ENCODE measurements at places on chromosomes 7 and 10.
A peak's percentile ranks its signal among the peaks of the same experiment; 100 is the strongest.

- no peak for DNase-seq
Measured at GRCh38 chr7:142817506-142817905, 37.4 kb upstream of the EPHB6 start.

DNA sequence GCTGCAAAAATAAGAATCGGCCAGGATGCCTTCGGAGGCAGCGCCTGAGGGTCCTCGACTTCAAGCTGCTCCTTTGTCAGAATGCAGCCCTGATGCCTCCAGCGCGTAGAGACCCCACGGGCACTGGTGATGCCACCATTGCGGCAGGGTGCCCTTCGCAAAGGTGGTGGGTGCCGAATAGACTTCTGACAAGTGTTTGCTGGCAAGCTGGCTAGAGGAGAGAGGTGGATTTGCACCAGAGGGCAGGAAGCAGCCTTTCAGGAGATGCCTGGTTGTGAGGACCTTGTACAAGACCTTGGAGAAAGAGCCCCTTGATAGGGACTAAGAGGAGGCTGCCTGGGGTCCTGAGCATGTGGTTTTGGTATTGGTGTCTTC, 103.2 kb upstream of the PPIF start:
- peak; percentile 38 for DNase-seq

DNA sequence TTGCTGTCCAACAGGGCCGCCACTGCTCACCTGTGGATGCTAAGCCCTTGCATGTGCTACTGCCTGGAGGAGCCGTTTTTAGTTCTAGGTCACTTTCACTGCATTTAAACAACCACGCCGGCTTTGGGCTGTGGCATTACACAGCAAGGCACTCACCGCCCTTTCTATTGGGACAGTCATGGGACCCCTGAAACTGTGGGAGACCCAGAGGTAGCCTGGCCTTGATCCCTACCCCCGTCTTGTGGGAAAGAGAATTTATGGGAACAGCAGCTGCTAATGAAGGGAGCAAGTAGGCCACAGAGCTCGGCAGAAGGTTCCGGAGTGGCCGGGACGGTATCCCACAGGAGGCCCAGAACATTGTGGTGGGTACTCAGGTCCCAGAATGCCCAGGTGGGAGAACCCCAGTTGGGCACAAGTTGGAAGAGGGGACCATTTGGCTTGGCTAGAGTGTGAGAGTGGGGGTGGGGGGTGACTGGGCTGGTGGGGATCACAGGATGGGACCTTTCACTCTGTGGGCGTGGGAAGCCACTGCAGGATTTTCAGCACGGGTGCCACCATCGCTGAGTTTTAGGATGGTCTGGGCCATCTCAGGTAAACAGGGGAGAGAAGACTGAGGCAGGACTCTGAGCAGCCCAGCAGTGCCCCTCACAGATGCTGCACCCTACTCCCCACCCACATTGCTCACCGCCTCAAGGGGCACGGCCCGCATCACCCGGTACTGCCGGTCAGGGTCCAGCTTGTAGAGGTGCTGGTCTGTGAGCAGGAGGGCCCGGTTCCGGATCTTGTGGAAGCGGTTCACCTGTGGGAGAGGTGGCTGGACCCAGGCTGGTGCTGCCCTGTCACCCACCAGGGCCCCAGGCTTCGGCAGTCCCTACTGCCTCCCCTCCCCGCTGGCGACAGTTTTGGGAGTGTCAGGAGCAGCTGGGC, 15.2 kb downstream of the MYO1G start:
- no peak for DNase-seq

DNA sequence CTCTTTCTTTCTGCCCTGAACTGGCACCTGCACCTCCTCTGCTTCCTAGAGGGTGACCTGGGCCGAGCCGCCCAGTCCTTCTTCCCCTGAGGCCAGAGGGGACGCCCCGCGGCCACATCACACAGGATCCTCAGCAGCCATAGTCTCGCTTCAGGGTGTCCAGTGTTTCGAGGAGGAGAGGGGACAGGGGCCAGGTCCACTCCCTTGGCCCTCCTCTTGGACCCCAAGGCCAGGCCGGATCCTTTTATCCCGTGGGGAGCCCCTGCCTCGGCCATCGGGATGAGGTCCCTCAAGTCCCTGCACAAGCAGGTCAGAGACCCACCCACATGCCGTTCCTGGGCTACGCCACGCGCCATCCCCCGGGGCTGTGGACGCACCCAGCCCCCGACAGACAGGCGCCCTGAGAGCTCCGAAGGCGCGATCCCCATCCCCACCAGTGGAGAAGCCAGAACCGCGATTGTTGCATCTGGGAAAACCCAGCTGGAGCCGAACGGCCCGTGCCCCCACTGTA, 3.6 kb downstream of the BHLHA15 start:
- peak; percentile 27 for DNase-seq

DNA sequence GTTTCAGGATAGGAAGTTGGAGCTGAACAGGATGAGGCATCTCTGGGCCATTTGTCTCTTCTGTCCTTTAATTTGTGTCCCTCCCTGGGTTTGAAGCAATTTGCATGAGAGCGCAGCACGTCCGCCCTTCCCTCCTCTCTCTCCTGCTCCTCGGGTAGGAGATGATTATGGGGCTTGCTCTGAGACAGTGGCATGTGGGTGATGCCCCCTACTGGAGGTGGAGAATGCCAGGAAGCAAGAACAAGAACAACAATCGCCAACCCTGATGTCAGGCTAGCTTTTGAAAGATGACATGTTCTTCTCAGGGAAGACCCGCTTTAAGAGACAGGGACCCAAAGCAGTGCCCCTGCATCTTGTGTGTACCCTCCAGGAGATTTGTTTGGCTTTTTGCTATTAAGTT, 63.9 kb upstream of the LOXL4 start:
- no peak for DNase-seq

DNA sequence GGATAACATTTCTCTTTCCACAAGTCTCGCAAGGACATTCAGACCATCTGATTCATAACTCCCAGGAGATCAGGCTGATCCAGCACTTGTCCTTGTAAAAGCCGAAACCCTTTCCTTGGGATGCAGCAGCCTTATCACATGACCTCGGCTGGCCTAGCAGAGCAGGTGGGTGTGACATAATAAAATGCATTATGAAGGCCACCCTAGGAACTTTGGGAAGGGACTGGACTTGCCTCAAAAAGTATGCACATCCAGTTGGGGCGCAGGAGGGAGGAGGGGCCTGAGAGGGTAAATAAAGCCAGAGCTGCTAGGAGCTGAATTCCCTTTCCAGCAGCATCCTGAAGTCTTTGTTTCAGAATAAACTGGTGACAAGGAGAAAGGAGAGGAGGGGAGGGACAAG, 260.8 kb downstream of the SNX13 start:
- no peak for DNase-seq

DNA sequence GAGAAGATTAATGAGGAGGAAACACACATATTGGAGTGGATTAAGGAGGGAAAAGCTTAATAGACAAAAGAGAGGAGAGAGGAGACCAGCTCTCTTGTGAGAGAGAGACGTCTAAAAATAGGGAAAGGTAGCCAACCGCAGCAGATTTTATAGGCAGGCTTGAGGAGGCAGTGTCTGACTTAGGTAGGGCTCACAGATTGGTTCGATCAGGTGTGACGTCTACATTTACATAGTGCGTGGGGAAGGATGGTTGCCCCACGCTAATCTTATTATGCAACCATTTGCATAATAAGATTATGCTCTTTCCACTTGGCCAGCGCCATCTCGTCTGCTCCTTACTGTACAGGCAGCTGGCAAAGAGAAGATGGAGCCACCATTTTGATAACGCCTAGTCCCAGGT, 122.0 kb downstream of the MARCHF5 start:
- no peak for DNase-seq

- no peak for DNase-seq
Measured at GRCh38 chr7:45171946-45172345, 14.4 kb downstream of the RAMP3 start.

DNA sequence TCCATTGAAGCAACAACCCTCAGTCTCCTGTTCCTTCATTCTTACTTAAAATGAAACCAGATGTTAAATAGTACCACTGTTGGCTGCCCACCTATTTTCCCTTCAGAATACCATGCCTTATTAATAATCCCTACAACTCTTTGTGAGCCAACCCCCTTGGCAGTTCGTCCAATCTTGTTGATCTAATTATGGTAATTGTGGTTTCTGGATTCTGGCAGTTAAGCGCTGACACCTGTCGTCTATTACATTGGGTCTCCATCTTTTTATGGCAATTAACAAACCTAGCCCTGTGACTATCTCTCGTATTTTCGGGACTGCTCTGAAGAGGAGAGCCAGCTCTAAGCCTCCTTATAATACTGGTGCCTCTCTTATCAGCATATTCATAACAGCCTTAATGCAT, 432.0 kb downstream of the ATRNL1 start:
- DNase-seq, result no peak

DNA sequence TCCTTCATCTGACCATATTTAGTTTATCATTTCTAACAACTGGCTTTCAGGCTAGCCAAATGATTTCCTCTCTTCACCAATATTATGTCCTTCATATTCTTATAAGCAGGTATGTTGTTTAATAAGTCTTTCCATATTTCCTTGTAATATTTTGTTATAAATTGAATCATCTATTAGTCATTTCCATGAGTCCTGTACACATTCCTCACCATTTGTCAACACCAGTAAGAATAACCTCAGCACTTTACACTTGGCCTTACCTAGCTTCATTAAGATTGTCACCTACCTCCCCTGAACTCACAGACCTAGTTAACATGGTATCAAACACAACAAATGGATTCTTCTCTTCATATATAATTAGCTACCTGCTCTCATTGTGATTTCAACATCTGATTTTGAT, 282.3 kb downstream of the SEMA3D start:
- no peak for DNase-seq

- no peak for DNase-seq
Measured at GRCh38 chr7:110809832-110810231, 281.1 kb upstream of the LRRN3 start.

DNA sequence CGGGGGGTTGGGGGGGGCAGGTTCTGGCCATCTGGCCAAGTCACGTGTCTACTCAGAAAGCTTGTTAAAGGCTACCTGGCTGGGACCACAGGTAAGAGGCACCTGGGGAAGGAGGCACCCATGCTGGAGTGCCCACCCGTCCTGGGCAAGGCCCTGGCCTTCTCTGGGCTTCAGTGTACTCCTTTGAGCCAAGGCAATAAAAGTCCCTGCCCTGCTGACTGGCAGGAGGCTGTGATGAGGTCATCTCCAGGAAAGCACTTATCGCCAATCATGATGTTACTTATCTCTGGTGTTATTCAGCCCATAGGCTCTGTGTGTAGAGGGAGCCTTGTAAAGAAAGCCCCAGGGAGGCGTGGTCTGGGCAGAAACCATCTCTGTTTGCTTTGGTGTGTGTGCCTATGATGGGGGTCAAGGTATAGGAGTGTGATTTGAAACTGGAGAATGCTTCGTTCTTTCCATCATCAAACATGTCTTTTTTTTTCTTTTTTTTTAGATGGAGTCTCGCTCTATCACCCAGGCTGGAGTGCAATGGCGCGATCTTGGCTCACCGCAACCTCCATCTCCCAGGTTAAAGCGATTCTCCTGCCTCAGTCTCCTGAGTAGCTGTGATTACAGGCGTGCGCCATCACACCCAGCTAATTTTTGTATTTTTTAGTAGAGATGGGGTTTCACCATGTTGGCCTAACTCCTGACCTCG, 2.5 kb upstream of the CLDN4 start:
- DNase-seq, result peak; percentile 96

DNA sequence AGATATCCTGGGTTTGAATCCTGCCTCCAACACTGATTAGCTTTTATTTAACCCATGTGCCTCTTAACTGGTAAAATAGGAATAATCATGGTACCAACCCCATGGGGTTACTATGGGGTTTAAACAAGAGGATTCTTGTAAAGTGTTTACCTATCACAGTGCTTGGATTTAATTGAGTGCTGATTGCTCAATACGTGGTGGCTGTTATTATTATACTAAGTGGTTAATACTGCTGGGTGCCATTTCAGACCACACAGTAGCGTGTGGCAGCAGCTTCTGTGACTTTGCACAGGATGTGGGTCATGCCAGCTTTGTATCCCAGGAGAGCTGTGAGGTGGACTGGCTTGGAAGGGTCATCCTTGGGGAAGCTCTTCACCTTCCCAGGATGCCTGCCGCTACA, 177.2 kb downstream of the SEC23IP start:
- no peak for DNase-seq

GRCh38 chr7:79921976-79922375, 212.7 kb upstream of the GNAI1 start:
- DNase-seq, result no peak

GRCh38 chr7:44154703-44155102, 13.6 kb upstream of the MYL7 start:
- no peak for DNase-seq

- no peak for DNase-seq
Measured at GRCh38 chr10:98267894-98268693, at the start of gene LOXL4. Gene LOXL4, minus strand, starts transcription at chr10:98268194. Its CDS starts 5,175 bp downstream, at chr10:98263019.

DNA sequence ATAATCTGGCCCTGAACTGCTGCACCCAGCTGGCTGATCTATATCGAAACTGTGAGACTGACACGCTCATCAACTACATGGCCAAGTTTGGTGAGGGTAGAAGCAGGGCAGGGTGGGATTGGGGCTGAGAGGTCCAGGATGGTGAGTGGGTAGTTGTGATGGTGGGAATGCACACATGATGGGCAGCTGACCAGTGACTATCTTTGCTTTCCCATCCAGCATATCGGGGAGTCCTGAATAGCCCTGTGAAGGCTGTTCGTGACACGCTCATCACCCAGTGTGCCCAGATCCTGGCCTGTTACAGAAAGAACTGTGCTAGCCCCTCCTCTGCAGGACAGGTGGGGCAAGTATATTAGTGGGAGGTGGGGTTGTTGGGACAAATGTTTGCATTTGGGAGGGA, 12.5 kb upstream of the CHCHD1 start:
- no peak for DNase-seq

- DNase-seq, result no peak
Measured at GRCh38 chr7:93315896-93316295, 83.7 kb downstream of the VPS50 start.

- DNase-seq, result no peak
Measured at GRCh38 chr7:158820656-158821055, 8.7 kb downstream of the ESYT2 start.

- no peak for DNase-seq
Measured at GRCh38 chr10:130887170-130887569, 424.4 kb downstream of the TCERG1L start.

- peak; percentile 37 for DNase-seq
Measured at GRCh38 chr7:30893357-30893756, 18.3 kb upstream of the AQP1 start.

- DNase-seq, result no peak
Measured at GRCh38 chr10:19003341-19003740, 45.3 kb upstream of the MALRD1 start.

DNA sequence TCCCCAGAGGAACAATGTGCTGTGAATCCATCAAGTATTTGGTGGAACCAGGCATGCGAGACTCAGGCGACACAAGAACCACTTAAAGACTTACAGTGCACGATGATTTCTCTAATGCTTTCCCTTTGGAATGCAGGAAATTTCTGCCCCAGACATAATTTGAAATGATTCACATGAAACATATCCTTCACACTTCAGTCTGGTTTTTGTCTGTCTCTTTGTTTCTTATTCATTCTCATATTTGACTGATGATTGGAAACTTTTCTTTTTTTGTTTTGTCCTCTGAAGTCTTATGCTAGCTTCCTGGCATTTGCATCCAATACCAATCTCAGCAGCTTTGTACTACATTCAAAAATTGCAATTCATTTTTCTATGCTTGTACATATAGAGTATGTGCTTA, 502.8 kb downstream of the PHTF2 start:
- DNase-seq, result no peak

All from NCI-H2081 (cell line).